ENCODE measurements at places on chromosomes 3 and 15.

DNA sequence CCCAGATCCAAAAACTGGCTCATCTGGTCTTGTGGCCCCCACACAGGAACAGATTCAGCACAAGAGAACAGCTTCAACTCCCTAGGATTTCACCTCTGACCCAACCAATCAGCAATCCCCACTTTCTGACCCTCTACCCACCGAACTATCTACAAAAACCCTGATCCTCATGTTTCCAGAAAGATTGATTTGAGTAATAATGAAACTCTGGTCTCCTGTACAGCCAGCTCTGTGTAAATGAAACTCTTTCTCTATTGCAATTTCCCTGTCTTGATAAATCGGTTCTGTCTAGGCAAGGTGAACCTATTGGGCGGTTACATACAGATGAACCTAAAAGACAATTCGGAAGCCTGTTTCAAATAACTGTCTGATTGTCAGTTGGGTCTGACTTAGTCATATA, 847.6 kb upstream of the ALCAM start:
- DNase-seq, result no peak

DNA sequence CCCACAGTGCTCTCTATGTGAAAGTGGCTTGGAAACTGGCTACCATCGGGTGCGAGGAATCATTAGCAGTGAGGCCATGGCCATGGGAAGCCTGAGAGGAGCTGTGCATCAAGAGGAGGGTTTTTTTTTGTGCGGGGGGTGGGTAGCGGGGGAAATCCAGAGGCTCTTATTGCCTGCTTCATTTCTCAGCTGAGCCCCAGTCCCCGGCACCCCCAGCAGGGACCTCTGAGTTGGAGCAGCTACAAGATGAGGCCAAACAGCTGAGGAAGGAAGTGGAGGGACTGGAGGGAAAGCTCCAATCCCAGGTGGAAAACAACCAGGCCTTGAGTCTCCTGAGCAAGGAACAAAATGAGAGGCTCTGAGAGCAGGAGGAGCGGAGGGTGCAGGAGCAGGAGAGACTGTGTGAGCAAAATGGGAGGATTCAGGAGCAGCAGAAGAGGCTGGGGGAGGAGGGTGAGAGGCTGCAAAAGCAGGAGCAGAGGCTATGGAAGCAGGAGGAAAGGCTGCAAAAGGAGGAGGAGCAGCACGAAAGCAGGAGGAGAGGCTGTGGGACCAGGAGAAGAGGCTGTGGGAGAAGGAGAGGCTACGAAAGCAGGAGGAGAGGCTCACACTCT, 76.7 kb downstream of the ADAMTS7 start:
- no peak for DNase-seq

DNA sequence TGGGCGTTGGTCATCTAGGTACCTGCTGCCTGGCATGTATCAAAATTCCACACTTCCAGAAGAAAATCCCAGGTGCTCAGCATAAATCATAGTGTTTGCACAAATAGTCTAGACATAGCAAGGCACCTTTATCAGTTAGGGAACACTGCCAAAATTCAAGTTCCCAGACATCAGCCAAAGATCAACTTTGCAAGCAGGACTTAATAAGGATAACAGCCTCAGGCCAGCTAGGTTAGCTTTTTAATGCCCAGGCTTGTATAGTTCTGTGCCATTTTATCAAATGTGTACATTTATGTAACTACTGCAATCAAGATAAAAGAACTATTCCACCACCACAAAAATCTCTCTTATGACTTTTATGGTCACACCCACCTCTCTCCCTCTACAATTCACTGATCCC, 30.7 kb downstream of the DZIP3 start:
- DNase-seq, result no peak

DNA sequence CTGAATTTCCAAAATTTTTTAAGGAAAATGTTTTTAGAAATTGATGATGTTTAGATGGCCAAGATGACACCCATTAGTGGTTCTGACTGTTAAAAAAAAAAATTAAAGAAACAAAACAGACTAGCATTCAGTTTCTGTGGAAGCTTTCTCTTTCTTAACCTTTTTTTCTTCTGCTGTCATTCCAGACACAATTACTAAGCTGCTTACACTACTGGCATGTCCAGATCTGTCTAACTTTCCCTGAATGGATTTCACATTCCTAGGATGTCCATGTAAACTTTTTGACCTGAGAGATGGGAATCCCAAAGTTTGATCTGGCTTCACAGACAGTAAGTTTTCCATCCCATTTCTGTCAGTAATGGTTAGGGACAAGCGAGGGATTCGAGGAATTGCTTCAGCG, 10.3 kb upstream of the MTMR10 start:
- no peak for DNase-seq

DNA sequence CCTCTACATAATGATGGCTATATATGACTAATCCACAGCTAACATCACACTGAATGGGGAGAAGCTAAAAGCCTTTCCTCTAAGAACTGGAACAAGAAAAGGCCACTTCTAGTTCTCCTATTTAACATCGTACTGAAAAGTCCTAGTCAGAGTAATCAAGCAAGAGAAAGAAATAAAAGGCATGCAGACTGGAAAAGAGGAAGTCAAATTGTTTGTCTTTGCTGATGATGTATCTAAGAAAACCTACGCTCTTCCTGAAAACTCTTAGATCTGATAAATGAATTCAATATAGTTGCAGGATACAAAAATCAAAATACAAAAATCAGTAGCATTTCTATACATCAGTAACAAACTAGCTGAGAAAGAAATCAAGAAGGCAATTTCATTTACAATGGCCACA, 116.9 kb downstream of the TP63 start:
- no peak for DNase-seq

- DNase-seq, result no peak
These were observed 27.6 kb upstream of the NPHP3 start for GRCh38 chr3:132749786-132750185.

DNA sequence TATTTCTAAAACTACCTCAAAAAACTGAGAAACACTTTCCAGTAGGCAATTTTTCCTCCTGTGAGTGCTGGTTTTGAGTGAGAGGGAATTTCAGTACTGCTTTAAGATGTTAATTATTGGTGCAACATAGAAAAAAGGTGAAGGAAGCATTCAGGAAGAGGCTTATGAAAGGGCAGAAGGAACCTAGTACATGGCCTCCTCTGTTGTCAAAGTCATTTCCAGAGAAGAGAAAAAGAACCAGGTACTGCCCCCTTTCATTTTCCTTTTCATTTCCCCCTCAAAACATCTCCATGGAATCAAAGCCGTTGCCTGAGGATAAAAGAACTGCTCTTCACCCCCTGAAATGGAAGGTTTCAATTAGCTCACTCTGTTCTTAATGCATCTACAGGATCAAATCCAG, 19.8 kb downstream of the RARRES1 start:
- DNase-seq, result no peak

DNA sequence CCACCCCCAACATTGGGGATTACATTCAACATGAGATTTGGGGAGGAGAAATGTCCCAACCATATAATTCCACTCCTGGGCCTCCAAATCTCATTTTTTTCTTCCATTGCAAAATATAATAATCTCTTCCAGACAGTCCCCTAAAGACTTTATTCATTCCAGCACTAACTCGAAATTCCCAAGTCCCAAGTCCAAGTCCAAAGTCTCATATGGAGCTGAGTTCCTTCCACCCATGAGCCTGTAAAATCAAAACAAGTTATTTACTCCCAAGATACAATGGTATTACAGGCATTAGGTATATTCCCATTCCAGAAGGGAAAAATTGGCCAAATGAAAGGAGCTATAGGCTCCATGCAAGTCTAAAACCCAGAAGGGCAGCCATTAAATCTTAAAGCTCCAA, 56.7 kb downstream of the P2RY1 start:
- no peak for DNase-seq

- DNase-seq, result no peak
These were observed 22.2 kb downstream of the FAM98B start for GRCh38 chr15:38476120-38476519.

- DNase-seq, result no peak
These were observed 562.0 kb upstream of the CFAP20DC start for GRCh38 chr3:59611649-59612443.

DNA sequence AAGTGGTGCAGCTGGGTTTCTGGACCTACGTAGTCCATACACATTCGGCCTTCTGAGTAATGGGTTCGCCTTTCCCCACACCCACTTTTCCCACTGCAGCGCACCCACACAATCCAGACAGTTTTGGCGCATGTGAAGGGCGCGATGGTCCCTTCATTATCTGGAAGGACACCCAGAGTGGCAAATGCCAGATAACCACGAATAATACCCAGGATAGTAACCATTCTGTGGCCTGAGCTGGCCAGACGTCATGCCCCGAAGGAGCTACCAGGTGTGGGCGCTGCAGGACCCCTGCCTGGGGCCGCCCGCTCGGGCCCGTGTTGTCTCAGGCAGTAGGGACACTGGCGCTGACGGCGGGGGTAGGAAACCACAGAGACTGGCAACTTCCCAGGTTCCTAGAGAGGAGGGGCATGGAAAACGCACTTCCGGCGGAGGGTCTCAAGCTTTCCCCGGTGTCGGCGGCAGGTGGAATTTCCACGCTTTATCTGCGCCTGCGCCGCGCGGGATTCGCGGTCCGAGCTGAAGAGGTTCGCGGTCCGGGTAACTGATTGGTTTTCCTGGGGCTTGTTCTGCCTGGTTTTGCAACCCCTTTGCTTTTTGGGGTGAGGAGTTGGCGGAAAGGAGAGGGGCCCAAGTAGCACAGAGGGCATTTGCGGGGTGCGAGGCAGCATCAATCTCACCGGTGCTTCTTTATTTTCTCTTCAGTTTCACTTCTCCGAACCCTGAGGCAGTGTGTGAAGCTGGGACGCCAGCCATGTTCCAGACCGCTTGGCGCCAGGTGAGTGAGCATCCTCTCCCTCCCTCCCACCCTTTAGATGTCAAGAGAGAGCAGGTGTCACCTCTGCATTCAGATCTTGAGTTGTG, at the start of gene ZNF620:
Gene ZNF620, plus strand, starts transcription at position 441 of the 864 bp plus-strand sequence. Its CDS starts 314 bp downstream, at position 755.
- peak; percentile 71 for DNase-seq

GRCh38 chr3:59247402-59247841, 197.6 kb upstream of the CFAP20DC start:
- no peak for DNase-seq

GRCh38 chr15:81115054-81115939, 18.8 kb upstream of the CFAP161 start:
- DNase-seq, result no peak

GRCh38 chr15:79296583-79296982, 14.1 kb downstream of the ANKRD34C start:
- no peak for DNase-seq

DNA sequence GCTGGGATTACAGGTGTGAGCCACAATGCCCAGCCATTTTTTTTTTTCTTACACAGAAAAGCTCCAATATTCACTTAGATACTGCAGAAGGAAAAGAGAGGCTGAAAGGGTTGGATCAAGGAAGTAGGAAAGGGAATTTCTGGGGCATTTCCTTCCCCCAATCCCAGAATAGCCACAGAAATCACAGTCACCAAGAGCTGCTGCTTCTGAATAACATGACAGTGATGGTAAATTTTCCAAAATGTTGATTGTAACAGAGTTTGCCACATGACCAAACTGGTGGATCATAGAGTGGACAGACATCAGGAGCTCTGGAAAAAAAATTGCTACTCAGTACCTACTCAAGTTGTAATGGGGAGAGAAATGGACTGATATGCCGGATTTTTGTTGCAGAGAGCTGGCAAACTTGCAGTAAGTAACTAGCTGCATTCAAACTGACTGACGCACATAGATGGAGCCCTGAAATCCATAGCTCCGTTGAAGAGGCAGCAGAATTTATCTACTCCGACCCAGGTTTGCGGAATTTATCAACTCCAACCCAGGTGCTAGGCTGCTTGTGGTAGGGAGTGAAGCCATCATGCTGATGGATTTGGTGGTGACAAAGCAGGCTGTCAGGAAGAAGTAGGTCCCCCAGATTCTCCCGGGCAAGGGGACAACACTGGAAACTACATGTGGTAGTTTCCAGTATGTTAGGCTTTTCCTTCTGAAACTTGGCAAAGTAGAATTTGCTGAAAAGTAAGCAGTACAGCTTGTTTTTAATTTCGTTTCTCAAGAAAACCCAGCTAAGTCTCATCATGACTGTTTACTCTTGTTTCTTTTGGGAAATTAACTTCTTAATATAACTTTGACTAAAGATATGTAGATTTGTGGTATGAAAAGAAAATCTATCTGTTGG, 10.5 kb upstream of the ADPGK start:
- no peak for DNase-seq

- no peak for DNase-seq
These were observed 15.9 kb downstream of the ABHD2 start for GRCh38 chr15:89104172-89104564.

- DNase-seq, result no peak
These were observed 60.3 kb upstream of the PSMD6 start for GRCh38 chr3:64083575-64083974.

- DNase-seq, result no peak
These were observed at the start of gene HSPBAP1 for GRCh38 chr3:122793568-122794416. Gene HSPBAP1 (minus strand): TSS chr3:122793831. CDS start chr3:122793680, 151 bp downstream.

DNA sequence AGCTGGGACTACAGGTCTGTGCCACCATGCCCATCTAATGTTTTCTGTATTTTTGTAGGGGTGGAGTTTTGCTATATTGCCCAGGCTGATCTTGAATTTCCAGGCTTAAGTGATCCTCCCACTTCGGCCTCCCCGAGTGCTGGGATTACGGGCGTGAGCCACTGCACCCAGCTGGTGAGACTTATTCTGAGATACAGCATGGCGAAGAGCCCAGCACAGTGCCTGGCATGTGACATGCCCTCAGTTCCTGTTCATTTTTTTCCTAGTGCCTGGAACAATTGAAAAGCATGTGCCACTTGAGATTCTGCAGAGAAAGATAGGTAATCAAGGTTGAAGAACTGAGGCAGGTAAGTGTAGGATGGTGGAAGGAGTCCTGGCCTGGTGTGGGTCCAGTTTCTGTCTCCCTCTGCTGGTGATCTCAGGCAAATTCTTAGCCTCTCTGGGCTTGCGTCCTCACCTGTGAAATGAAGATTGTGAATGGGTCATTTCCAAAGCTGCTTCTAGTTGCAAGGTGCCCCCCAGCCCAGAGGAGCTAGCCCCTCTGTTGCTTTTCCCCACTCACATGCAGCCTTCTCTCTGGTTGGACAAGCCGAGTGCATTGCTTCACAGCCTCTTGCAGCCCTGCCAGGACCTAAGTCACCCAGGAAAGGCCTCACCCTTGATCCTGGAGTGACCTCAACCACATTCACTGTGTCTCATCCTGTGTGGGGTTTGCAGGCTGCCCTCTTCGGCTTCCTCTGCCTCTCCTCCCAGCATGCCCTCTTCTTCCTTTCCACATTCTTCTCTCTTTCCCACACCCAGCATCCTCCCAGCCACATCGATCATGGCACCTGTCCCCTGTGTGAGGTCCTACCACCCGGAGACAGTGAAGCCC, 4.3 kb upstream of the RHCG start:
- no peak for DNase-seq

GRCh38 chr3:34323517-34323916, 525.1 kb downstream of the PDCD6IP start:
- no peak for DNase-seq

Data from NCI-H2107 (cell line).